A549 treated with RU486 at 1 μM for 4 hours (cell line): ENCODE measurements at places on chromosomes 5 and 9. TPM values are rescaled to one million over a fixed set of nuclear protein-coding genes. Genes with fewer than 3 reads are reported as not detected.

The QRFP gene
- total RNA-seq = not detected in 5 replicates

The TAF11L5 gene
- total RNA-seq = not detected in 5 replicates

The GPR21 gene
- total RNA-seq = not detected in 5 replicates

The GALNT12 gene
- total RNA-seq = 3.1 to 5.1 TPM (median 4.7 TPM) in 5 replicates

The FCN2 gene
- total RNA-seq = not detected in 5 replicates

The F2RL1 gene
- total RNA-seq = 235 to 317 TPM (median 280 TPM) in 5 replicates

The NSG2 gene
- total RNA-seq = not detected in 5 replicates

The SPINK1 gene
- total RNA-seq = 0.43 to 5.6 TPM (median 1.6 TPM) in 4 of 5 replicates, not detected in the other

The CDX1 gene
- total RNA-seq = not detected in 5 replicates

The IFNA2 gene
- not detected in 5 replicates for total RNA-seq

The PCDHGA2 gene
- total RNA-seq = 0.38 to 0.87 TPM (median 0.47 TPM) in 5 replicates

The NMUR2 gene
- total RNA-seq = 0.08 to 0.14 TPM in 2 of 5 replicates, not detected in the others

The TLR4 gene
- total RNA-seq = 0.12 to 0.31 TPM (median 0.13 TPM) in 5 replicates

The MAP3K1 gene
- total RNA-seq = 1.00 to 2.0 TPM (median 1.7 TPM) in 5 replicates

The GPR151 gene
- not detected in 5 replicates for total RNA-seq

The SLC34A1 gene
- not detected in 5 replicates for total RNA-seq

The APBA1 gene
- 0.16 to 0.51 TPM (median 0.24 TPM) in 5 replicates for total RNA-seq

The BARHL1 gene
- not detected in 5 replicates for total RNA-seq

The SMARCA2 gene
- 24.7 to 41.5 TPM (median 26.1 TPM) in 5 replicates for total RNA-seq

The LRRC19 gene
- total RNA-seq = not detected in 5 replicates

The OLFML2A gene
- 15.3 to 23.0 TPM (median 21.6 TPM) in 5 replicates for total RNA-seq

The EGFL7 gene
- 34.7 to 61.3 TPM (median 53.8 TPM) in 5 replicates for total RNA-seq

The TNIP1 gene
- 126 to 142 TPM (median 127 TPM) in 5 replicates for total RNA-seq

The ZNF354C gene
- 0.53 to 0.85 TPM (median 0.69 TPM) in 5 replicates for total RNA-seq

The DTWD2 gene
- total RNA-seq = 0.74 to 2.0 TPM (median 1.7 TPM) in 5 replicates

The PPP2R2B gene
- total RNA-seq = 0.07 to 0.37 TPM (median 0.12 TPM) in 5 replicates

The KLHL3 gene
- total RNA-seq = 0.14 to 0.39 TPM (median 0.18 TPM) in 5 replicates

The AFAP1L1 gene
- total RNA-seq = 5.1 to 7.9 TPM (median 6.6 TPM) in 5 replicates

The OR1J2 gene
- total RNA-seq = not detected in 5 replicates

The AJM1 gene
- 3.1 to 4.4 TPM (median 4.0 TPM) in 5 replicates for total RNA-seq

The ADAMTSL2 gene
- not detected in 5 replicates for total RNA-seq

The PCDHA1 gene
- 0.15 to 0.34 TPM (median 0.21 TPM) in 4 of 5 replicates, not detected in the other for total RNA-seq

The DPM2 gene
- 35.4 to 48.4 TPM (median 47.7 TPM) in 5 replicates for total RNA-seq

The FCHSD1 gene
- total RNA-seq = 5.5 to 11.6 TPM (median 8.6 TPM) in 5 replicates

The PROB1 gene
- total RNA-seq = 0.19 to 0.34 TPM (median 0.27 TPM) in 5 replicates

The SPARC gene
- 14.8 to 26.1 TPM (median 22.3 TPM) in 5 replicates for total RNA-seq

The MYOZ3 gene
- 0.05 to 0.25 TPM in 2 of 5 replicates, not detected in the others for total RNA-seq

The PCDHGA11 gene
- 0.06 TPM in 1 of 5 replicates, not detected in the others for total RNA-seq

The BAG1 gene
- total RNA-seq = 141 to 166 TPM (median 156 TPM) in 5 replicates

The ZNF366 gene
- not detected in 5 replicates for total RNA-seq

The AKNA gene
- 3.4 to 5.3 TPM (median 4.4 TPM) in 5 replicates for total RNA-seq
